Panc1 (cell line): ENCODE measurements at places on chromosomes 11 and 22.

DNA sequence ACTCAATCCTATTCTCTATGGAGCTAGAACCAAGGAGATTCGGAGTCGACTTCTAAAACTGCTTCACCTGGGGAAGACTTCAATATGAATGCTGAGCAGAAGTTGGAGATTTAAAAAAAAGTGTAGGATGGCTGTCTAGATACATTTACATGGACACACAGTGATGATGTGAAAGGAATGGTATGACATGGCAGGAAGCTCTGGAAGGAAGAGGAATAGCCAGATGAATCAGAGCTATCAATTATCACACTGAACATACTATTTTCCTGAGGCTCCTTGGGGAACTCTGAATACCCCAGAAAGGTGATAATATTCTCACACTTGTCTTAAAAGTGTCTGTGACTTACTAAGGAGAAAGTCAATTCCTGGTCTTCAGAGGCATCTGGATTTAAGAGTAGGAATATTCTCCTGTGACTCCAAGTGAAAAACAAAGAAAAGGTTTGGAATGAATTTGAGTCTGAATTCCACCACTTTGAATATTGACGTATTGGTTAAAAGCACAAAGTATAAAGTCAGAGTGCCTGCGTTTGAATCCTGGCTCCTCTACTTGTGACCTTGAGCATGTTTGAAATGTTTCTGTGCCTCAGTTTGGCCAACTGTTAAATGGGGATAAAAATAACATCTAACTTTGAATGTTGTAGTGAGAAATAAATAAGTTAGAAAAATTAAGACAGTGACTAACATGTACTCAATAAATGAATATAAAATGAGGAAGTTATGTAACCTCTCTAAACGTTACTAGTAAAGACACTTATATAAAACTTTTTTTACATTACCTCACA, 1.3 kb downstream of the OR52D1 start:
- no peaks in the 10 kb centered on the region for H3K4me1 ChIP-seq
- peaks cover 7% of the 10 kb centered on the region for H3K27me3 ChIP-seq
- DNase-seq, result no peak
- no peaks in the 10 kb centered on the region for H3K36me3 ChIP-seq

- H3K4me1 ChIP-seq, result no peaks in the 10 kb centered on the region
- no peak overlapping the region for H3K4me3 ChIP-seq
- no peak for DNase-seq
- H3K27ac ChIP-seq, result no peak overlapping the region
Observed at GRCh38 chr22:25651332-25652085, 87.0 kb downstream of the GRK3 start.

DNA sequence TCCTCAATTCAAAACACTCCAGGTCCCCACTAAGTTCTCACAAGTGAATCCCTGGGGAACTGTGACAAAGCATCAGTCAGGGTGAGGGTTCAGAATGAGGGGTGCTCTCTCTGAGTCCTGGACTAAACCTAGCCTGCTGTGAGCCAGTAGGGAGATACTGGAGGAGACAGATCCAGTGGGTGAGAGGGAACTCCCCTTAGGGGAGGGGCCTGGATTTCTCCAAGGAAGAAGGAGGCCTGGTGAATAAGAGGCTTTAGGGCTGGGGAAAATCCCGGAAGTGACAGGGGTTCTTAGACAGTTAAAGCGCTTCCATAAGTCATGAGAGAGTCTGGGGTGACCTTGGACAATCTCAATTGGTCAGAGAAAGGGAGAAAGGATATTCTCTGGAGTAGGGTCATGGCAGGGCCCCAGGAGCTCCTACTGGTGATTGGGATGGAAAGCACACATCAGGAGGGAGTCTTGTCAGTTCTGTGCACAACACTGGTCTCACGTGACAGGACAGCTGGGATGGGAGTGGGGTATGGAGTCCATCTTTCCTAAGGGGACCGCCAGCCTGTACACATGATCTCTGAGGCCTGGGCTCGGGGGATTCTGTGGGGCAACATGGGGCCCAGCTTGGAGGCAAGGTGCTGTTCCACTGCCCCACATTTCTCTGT, 1.5 kb downstream of the TBC1D10A start:
- H3K4me3 ChIP-seq, result peak overlapping the region; percentile 60
- no peaks in the 10 kb centered on the region; the same call in 1 of the 2 replicates for H3K36me3 ChIP-seq
- H3K4me1 ChIP-seq, result peaks cover 16% of the 10 kb centered on the region
- no peak for DNase-seq

DNA sequence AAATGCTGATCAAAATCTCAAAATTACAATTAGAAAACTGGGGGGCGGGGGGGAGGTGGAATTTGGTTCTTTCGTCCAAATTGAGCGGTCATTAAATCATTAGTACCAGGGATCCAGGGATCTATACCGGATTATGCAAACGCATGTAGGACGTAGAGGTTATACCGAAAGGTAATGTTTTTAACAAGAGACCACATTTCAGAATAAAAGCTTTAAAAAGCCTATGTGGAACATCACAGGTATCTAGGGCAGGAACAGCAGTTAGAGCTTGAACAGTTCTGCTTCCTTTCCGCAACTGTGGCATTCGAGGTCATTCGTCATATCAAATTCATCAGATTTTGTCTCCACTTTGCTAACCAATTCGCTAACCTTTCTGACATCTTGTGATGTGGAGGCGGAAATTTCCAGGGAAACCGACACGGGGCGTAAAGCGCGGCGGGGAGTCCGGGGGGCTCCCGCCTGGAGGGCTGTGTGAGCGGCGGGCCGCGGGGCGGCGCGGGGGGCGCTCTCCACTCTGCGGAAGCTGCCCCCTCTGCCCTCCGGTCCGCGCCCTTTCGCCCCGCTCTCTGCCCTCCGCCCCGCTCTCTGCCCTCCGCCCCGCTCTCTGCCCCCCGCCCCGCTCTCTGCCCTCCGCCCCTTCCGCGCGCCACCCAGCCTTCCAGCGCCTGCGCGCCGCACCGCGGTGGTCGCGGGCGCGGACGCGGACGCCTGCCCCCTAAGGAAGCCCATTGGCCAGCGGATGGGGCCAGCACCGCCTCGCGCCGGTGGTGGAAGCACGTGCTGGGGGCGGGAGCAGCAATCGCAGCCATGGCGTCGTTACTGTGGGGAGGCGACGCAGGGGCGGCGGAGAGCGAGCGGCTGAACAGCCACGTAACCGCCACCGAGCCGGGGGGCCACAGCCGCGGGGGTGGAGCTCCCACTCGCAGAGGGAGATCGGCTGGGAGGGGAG, at the start of gene DDX25:
TSS of gene DDX25 (plus strand) at position 798 of the 949 bp plus-strand sequence. CDS start at position 808, 10 bp downstream.
- peak within 1 kb of the TSS; percentile 87 for H3K4me3 ChIP-seq
- H3K27ac ChIP-seq, result no peak within 1 kb of the TSS
- peaks cover 13% of the 10 kb centered on the region for H3K36me3 ChIP-seq
- no peak for DNase-seq
- H3K27me3 ChIP-seq, result peaks cover 23% of the 10 kb centered on the region

GRCh38 chr11:8333811-8334401, 70.2 kb upstream of the LMO1 start:
- DNase-seq, result no peak
- no peaks in the 10 kb centered on the region for H3K27me3 ChIP-seq
- H3K36me3 ChIP-seq, result no peaks in the 10 kb centered on the region
- no peak overlapping the region for H3K4me3 ChIP-seq
- peaks cover 10% of the 10 kb centered on the region for H3K4me1 ChIP-seq

DNA sequence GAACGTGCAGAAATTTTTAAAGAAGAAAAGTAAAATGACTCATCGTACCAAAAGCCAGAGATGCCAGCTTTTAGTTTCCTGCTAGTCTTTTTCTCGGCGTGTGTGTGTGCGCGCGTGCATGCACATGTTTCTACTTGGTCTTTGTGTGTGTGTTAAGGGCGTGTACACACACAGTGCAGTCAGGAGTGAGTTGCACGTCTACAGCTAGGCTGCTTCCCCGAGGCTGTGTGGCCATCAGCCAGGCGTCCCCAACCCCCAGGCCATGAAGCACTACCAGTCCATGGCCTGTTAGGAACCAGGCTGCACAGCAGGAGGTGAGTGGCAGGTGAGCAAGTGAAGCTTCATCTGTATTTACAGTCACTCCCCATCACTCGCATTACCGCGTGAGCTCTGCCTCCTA, 36.4 kb downstream of the KCNQ1 start:
- H3K4me3 ChIP-seq, result no peak overlapping the region
- H3K36me3 ChIP-seq, result no peaks in the 10 kb centered on the region
- no peak overlapping the region for H3K27ac ChIP-seq
- DNase-seq, result no peak

GRCh38 chr11:124937336-124937935, 1.6 kb upstream of the HEPACAM start:
- no peak overlapping the region for H3K27ac ChIP-seq
- H3K4me1 ChIP-seq, result no peaks in the 10 kb centered on the region
- no peak overlapping the region for H3K4me3 ChIP-seq
- peaks cover 24% of the 10 kb centered on the region for H3K27me3 ChIP-seq

- H3K27ac ChIP-seq, result no peak overlapping the region
- DNase-seq, result no peak
- H3K4me3 ChIP-seq, result no peak overlapping the region
- H3K4me1 ChIP-seq, result no peaks in the 10 kb centered on the region
- H3K27me3 ChIP-seq, result no peaks in the 10 kb centered on the region
Observed at GRCh38 chr11:117186431-117186761, 7.9 kb downstream of the SIDT2 start.

DNA sequence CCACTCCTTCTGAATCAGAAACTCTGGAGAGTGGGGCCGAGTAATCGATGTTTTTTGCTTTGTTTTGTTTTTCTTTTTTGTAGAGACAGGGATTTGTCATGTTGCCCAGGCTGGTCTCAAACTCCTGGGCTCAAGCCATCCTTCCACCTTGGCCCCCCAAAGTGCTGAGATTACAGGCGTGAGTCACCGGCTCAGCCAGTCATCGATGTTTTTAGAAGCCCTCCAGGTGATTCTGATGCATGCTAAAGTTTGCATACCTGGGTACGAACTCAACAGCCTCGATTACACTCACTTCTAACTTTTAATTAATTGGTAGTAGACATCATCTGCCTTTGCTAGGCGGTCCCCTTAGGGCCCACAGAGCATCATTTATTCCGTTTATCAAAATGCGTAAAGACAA, 50.3 kb downstream of the C11orf71 start:
- H3K36me3 ChIP-seq, result no peaks in the 10 kb centered on the region
- DNase-seq, result no peak
- H3K4me1 ChIP-seq, result no peaks in the 10 kb centered on the region
- H3K4me3 ChIP-seq, result no peak overlapping the region
- no peaks in the 10 kb centered on the region for H3K27me3 ChIP-seq

- no peaks in the 10 kb centered on the region for H3K27me3 ChIP-seq
- no peaks in the 10 kb centered on the region for H3K4me1 ChIP-seq
- DNase-seq, result no peak
- no peaks in the 10 kb centered on the region for H3K36me3 ChIP-seq
Observed at GRCh38 chr11:99501655-99502054, 480.9 kb downstream of the CNTN5 start.

- H3K27me3 ChIP-seq, result no peaks in the 10 kb centered on the region
- H3K27ac ChIP-seq, result no peak overlapping the region
- H3K36me3 ChIP-seq, result no peaks in the 10 kb centered on the region
- H3K4me1 ChIP-seq, result no peaks in the 10 kb centered on the region
Observed at GRCh38 chr22:44532552-44532951, 34.5 kb upstream of the RTL6 start.

DNA sequence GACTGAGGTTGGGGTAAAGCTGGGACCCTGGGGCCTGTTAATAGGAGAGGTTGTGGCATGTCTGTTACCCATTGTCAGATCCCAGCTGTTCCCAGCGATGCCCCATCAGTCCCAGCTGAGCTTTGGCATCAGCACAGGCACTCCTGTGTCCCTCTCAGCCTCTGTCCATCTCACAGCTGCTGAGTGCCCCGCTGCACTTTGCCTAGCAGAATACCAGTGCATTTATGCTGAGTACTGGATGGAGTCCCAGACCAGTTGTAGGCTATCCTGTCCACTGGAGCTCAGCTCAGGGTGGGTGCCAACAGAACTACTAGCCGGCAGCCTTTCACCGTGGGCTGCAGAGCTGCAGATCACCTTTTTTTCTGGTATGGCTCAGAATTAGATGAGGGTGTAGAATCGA, 9.9 kb downstream of the FXYD6 start:
- peaks cover 6% of the 10 kb centered on the region for H3K27me3 ChIP-seq
- H3K4me3 ChIP-seq, result no peak overlapping the region
- H3K4me1 ChIP-seq, result no peaks in the 10 kb centered on the region
- no peaks in the 10 kb centered on the region for H3K36me3 ChIP-seq
- no peak overlapping the region for H3K27ac ChIP-seq

DNA sequence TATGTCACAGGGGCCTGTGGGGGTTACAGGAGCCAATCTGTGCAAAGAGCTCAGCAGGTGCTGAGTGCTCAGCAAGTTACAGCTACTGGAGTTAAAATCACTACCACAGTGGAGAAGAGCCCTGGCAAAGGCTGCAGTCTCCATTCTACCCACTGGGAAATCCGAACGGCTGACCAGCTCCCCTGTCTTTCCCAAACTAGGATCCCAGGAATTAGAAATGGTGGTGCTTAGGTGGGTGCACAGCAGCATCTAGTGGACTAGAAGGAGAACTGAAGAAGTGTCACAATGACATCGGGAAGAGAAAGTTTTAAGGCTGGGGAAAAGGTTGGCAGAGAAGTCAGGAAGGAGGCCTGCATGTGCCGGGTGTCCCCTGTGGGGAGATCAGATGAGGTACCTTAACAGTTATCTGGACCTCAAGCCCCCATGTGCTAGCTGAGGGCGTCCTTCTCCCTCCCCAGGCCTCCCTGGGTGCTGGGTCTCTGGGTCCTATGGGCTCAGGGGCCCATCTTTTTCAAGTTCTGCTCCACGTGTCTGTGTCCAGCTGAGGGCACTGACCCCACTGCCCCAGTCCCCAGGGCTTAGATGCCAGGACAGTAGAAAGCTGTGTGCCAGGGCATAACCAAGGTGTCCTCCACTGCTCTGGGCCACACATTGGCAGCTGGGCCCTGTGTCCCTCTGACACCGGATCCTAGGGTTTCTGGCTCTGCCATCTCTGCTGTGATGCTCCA, 1.9 kb downstream of the PIWIL3 start:
- no peak overlapping the region for H3K4me3 ChIP-seq
- H3K27ac ChIP-seq, result no peak overlapping the region

DNA sequence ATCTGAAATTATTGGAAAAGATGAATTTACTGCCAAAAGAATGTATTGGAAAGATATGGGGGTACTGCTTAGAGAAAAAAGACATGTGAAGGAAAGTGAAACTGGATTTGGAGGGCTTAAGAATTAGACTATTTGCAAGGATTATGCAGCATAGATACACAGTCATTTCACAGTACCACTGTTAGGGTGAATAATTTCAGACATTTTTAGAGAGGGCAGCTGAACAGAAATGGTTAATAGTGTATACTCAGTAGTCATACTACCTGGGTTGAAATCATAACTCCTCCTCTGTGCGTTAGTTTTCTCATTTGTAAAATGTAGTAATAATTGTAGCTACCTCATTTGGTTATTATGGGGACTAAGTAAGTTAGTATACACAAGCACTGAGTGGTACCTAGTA, 33.0 kb downstream of the GAS2 start:
- H3K36me3 ChIP-seq, result no peaks in the 10 kb centered on the region
- H3K27me3 ChIP-seq, result no peaks in the 10 kb centered on the region
- H3K27ac ChIP-seq, result no peak overlapping the region
- DNase-seq, result no peak
- H3K4me3 ChIP-seq, result no peak overlapping the region

- no peaks in the 10 kb centered on the region for H3K27me3 ChIP-seq
- no peak for DNase-seq
- no peak overlapping the region for H3K27ac ChIP-seq
- H3K4me3 ChIP-seq, result no peak overlapping the region
- no peaks in the 10 kb centered on the region for H3K4me1 ChIP-seq
Observed at GRCh38 chr11:28072321-28072720, 35.6 kb downstream of the KIF18A start.
